ENCODE measurements at places on chromosomes 5 and 9.

DNA sequence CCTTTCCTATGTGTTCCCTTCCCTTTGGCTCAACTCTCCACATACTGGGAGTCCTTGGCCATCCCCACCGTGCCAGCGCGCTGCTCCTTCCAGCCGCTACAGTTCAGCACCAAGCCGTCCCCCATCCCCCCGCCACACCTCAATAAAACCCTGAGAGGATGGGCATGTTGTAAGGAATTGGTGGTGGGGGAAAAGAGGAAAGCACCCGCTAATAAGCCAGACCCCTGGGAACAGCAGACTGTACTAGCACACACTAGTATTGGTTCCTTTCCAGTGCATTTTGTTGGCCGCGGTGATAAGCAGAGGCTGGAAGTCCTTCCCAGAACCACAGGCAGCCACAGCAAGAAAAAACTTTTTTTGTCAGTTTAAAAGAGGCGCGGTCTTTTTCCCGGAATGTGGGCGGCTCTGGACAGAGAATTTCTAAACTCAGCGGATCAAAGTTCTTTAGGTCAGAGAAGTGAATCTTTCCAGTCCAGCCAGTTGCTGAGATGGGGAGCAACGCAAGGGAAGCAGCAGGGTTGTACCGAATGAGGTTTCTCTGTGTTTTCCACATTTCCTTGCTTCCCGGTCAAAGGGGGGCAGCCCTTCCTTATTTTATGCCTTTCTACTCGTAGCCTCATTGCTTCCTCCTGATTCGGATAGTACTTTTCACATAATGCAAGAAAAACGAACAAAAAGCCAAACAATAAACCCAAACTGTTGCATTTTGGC is 2.1 kb downstream of the CHSY3 start:
- no peak for DNase-seq

- DNase-seq = no peak
These were observed 42.0 kb downstream of the SREK1 start for GRCh38 chr5:66186108-66186507.

GRCh38 chr5:146005723-146006122 is 69.3 kb downstream of the SH3RF2 start:
- no peak for DNase-seq

- DNase-seq = no peak
These were observed 292.3 kb upstream of the WWC1 start for GRCh38 chr5:167999182-167999581.

DNA sequence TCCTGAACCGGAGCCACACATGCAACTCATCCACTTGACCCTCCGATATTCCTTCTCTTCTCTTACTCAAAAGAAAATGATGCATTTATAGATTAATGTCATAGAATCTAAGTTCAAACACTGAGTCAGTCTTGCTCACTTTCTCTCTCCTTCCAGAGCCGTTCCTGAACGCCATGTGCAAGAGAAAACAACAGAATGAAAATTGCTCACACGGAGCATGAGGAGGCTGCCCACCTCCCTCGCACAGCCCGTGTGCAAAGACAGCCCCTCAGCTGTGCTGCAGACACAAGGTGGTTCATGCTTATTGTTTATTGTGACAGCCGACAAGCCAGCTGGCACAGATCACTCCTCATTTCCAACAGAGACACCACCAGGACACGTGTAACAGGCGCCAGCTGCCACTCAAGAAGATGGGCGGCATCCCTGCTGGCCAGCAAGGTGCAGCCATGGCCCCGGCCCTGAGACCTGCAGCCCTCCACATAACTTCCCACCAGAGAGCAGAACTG is 290.8 kb downstream of the GLIS3 start:
- no peak for DNase-seq

DNA sequence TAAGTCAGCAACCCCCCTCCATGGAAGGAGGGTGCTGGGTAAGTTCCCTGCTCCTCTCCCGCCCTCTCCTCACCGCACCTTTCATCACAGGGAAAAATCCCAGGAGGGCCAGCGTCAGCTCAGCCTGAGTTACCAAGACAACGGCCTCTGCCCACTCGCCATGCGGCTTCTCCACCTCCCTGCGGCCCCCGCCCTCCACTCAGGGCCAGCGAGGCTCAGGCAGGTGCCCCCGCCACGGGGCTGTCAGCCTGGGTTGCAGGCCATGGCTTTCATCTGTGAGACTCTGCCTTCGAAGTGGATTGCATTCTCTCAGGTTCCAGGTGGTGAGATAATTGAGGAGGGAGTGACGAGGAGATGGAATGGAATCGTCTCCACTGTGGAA is 27.2 kb upstream of the LAMC3 start:
- DNase-seq = no peak

GRCh38 chr9:87890837-87891236 is 8.2 kb downstream of the SPATA31E1 start:
- no peak for DNase-seq

DNA sequence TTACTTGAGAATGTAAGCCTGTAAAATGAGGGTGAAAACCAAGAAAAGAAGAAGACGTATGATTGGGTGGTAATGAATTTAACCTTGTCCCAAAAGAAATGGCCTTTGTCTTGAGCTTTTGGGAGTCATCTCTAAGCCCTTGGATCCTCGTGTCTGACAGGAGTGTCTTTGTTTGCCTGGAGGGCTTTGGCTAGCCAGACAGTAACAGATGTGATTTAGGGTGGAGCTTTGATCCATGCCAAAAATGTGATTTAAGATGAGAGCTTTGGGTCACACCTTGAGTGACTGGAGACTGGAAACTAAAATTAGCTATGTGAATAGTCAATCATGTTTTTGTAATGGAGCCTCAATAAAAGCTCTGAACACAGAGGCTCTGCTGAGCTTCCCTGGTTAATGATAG is 25.9 kb upstream of the ZFAND5 start:
- DNase-seq = no peak

GRCh38 chr9:131258186-131258585 is 18.1 kb downstream of the FAM78A start:
- no peak for DNase-seq

- no peak for DNase-seq
These were observed 650 bp downstream of the MRRF start for GRCh38 chr9:122265149-122265915.

GRCh38 chr5:2991884-2992283 is 240.4 kb upstream of the IRX2 start:
- DNase-seq = no peak

- no peak for DNase-seq
These were observed 171.3 kb downstream of the PSAT1 start for GRCh38 chr9:78468231-78468630.

DNA sequence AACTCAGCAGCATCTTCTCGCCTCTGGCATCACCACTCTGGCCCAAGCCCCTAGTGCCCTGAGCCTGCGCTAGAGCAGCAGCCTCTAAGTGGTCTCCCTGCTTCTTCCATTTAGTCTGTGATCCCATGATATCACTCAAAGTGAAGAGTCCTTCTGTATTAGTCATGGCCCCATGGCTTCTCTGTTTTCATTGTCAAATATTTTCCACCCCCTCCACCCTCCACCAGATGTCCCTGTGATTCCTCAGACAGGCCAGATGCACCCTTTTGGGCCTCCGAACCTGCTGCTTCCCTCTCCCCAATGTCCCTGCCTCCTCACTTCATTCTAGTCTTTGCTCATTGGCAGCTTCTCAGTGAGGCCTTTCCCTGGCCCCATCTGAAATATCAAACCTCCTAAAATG is 299.2 kb downstream of the SPOCK1 start:
- no peak for DNase-seq

DNA sequence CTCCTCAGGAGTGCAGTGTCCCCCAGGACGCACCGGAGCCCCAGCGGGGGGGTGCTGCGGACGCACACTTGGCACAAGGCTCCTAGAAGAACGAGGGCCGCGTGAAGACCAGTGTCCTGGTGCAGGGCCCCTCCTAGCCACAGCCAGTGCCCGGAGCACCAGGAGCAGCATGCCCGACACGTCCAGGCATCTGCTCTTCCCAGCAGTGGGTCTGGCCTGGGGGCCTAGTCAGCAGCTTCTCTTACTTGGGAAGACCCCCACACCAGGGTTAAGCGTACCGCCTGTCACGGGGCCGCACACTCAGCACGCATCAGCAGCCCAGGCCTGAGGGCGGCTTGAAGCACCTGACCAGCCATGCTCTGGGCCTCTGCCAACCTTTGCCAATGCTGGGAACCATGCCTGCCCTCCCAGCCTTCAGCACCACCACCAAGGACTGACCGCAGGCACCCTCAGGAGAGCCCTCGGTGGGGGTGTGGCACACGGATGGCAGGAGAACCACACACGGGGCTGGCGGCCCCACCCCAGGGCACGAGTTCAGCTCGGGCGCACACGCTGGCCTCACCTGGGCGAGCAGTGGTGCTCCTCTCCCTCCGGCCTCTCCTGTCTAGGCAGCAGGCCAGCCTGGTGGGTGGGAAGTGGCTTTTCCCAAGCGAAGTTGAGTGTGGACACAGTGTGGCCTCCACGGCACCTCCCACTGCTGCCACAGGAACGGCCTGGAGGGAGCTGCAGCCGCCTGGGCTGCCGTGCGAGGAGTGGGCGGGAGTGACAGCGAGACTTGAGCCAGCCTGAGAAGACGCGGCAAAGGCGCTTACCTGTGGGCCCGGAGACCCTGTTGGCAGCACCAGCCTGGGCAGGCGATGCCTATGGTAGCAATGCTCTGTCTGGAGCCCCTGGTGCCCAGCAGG is 12.0 kb upstream of the AJM1 start:
- no peak for DNase-seq

- DNase-seq = no peak
These were observed 6.9 kb upstream of the SPATA31C1 start for GRCh38 chr9:87910821-87911220.

- DNase-seq = no peak
These were observed 48.2 kb upstream of the MTMR12 start for GRCh38 chr5:32360906-32361305.

GRCh38 chr5:110909415-110909814 is 162.1 kb upstream of the TSLP start:
- no peak for DNase-seq

GRCh38 chr9:124696101-124696500 is 75.0 kb downstream of the NR6A1 start:
- no peak for DNase-seq

- no peak for DNase-seq
These were observed 299.4 kb upstream of the RASA1 start for GRCh38 chr5:86968301-86968753.

GRCh38 chr9:130259044-130259443 is 6.5 kb upstream of the HMCN2 start:
- no peak for DNase-seq

DNA sequence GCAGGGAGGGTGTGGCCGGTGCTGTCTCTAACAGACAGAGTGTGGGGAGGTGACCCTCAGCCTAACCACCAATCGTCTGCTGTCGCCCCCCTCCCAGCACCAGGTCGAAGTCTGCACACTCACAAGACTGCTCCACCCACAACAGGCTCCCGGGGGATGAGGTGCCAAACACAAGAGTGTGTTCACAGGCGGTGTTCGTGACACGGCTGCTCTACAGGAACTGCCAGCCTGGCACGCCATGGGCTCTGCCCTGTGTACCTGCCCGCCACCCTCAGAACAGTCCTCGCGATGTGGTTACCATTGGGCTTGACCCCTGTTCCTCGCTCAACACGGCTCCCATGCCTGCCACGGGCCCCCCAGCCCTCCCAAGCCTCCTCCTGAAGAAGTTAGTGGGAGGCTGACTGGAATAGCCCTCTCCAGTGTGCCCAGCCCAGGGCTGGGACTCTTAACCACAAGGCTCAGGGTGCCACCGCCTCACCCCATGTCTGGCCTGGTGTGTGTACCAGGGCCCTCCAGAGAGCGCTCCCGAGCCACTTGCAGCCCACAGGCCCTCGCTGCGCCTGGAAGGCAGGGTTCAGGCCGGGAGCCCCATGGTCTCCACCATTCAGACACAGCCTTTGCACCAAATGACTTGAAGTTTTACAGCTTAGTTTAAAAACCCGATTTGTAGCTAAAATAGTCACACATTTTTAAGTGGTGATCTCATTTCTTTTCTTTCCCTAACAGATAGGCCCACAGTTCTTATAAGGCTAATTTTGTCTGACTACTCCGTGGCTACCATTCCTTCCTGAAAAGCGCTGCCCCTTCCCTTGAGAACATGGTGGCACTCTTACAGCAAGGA is 102.5 kb downstream of the CAMSAP1 start:
- DNase-seq = no peak

- no peak for DNase-seq
These were observed 136.1 kb downstream of the TMEM38B start for GRCh38 chr9:105830461-105830860.

DNA sequence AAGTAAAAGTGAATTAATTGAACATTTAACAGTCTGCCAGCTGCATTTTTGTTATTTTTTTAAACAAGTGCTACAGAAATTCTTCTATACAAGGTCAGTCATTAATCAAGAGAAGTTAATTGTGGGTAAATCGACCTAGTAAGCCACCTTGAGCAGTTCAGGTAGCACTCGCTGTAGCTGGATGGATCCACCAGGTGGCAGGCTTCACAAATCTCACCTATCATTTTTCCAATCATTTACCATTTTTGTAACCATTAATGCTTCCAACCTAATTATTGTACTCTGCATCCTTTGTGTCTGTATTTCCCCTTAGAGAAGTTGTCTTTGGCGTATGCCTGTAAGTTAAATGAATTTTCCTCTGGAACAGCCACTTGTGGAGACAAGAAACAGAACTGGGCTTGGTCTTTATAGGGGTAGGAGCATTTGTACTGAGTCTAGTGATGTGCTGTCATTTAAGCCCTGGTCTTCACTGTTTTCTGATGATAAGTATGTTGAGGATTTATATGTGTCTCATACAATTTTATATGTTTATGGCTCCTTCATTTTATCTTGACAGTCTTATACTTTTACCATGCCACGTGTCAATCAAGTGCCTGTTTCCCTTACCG is 39.5 kb downstream of the CD180 start:
- peak; percentile 18 for DNase-seq

- no peak for DNase-seq
These were observed 19.0 kb downstream of the C9orf152 start for GRCh38 chr9:110188991-110189390.

- DNase-seq = no peak
These were observed 133.3 kb downstream of the PCSK5 start for GRCh38 chr9:76023715-76024195.

- no peak for DNase-seq
These were observed 72.6 kb downstream of the PALM2AKAP2 start for GRCh38 chr9:109852556-109852955.

DNA sequence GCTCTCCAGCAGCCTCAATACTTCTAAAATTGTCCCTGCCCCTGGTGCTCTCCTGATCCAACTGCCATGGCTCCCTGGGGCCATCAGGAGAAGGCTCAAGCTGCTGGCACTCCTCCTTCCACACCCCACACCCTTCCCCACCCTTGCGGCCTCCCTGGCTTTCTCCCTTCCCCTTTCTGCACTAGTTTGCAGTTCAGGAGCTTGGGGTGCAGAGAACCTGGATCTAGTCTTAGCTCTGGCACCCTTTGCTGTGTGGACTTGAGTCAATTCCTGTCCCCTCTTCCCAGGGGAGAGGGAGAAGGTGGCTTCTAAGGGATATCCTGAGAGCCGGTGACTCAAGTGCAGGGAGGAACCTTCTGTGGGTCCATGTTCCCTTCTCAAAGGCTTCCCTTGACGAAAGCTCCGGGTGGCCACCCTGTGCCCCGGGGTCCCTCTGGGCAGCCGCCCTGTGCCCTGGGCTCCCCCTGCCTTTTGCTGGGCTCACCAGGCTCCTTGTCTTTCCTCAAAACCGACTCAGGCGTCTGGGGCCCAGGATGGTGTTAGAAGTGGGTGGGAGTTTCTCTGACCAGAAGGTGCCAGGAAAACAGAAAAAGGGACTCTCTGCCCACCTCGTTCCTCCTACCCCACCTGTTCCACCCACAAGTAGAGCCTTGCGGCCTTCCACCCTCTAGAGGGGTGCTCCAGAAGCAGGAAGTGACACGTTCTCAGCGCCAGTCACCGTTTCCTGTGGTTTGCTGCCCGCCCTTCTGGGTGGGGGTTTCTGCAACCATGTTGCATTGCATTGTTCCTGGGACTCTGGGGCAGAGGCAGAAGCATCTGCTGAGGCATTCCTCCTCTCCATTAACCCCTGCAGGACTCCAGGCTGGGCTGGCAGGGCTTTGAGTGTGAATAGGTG is 15.0 kb downstream of the GLIPR2 start:
- DNase-seq = peak; percentile 80

All from stimulated activated CD8-positive, alpha-beta memory T cell treated with anti-CD3 and anti-CD28 coated beads, Interleukin-12 subunit alpha, Interleukin-12 subunit beta, amount 100 ng/mL, for 4 hours (primary cell).